ENCODE measurements at places on chromosomes 11 and 22.

GRCh38 chr11:64880240-64881001 lies 2.0 kb upstream of the EHD1 start:
- DNase-seq, result no peak

DNA sequence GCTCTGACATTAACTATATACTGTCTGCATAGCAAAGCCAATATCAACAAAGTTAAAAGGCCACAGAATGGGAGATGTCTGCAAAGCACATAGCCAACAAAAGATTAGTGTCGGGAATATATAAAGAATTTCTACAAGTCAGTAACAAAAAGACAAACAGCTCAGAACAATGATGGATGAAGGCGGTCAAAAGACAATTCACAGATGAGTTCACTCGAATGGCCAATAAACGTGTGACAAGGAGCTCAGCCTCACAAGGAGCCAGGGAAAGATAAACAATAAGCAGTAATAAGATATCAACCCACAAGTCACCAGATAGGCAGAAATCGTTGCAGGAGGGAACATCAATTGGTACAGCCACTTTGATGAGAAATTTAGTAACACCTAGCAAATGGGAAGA lies 106.0 kb upstream of the ISX start:
- DNase-seq, result no peak

- DNase-seq, result peak; percentile 47
Observed at GRCh38 chr11:69075421-69076128, 26.8 kb downstream of the TPCN2 start.

DNA sequence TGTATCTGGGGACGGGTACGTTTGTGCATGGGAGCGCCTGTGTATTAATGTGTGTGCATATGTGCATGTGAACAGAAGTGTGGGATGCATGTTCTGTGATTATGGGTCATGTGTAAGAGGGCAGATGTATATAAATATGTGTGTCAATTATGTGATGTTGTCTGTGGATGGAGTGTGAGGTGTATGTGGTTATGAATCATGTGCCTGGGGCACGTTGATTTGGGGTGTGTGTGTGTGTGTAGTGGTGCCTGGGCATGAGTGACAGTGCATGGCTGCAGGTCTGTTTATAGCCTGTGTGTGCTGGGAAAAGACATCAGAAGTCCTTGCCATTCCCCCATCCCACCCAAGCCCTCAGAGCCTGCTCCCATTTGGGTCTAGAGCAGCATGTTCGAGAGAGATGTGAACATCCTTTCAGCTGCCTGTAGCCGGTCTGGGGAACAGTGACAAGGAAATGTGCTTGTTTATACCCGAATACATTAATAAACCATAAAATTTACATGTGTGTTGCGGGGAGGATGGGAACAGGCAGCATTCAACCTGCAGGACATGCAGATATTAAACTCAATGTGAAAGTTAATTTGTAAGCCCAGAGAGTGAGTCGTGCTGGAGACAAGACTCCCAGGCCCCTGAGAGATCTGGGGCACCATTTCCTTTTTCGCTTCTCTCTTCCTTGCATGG lies 129.0 kb downstream of the NECTIN1 start:
- no peak for DNase-seq

DNA sequence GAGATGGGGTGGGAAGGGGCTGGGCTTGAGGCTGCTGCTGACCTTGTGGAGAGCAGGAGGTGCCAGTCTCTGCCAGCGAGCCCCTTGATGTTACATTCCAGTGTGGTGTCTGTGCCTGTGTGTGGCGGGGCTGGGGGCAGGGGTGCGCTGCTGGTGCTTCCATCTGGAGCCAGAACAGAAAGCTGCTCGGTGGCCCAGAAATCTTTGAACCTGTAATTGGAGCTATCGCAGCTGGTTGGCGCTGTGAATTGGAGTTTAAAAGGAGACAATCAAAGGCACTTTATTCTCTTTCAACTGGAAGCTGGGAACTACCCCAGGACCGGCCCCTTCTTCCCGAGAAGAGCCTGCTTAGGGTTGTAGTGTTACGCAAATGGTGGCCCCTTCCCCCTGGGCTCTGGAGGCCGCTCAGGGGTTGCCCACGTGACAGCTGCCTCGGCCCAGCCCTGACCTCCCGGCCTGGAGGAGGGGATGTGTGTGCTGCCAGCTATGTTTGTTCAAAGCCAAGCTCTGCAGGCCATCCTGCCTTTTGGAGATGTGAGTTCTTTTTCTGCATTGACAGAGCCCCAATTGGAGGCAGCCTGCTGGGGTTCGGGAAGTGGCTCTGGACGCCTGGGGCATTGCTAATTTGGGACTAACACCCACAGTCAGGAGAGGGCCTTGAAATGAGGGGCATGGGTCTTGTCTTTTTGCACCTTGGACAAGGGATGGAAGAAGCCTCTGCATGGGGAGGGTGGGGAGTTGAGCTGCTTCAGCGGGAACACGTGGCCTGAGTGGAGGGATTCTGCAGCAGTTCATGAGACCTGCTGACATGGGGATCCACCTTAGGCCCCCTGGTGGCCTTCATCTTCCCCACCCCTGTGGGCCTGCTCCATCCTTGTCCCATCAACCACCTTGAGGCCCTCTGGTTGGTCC lies 14.0 kb upstream of the ARSA start:
- DNase-seq, result no peak

GRCh38 chr11:65444314-65445051 lies 21.9 kb downstream of the NEAT1 start:
- DNase-seq, result no peak

DNA sequence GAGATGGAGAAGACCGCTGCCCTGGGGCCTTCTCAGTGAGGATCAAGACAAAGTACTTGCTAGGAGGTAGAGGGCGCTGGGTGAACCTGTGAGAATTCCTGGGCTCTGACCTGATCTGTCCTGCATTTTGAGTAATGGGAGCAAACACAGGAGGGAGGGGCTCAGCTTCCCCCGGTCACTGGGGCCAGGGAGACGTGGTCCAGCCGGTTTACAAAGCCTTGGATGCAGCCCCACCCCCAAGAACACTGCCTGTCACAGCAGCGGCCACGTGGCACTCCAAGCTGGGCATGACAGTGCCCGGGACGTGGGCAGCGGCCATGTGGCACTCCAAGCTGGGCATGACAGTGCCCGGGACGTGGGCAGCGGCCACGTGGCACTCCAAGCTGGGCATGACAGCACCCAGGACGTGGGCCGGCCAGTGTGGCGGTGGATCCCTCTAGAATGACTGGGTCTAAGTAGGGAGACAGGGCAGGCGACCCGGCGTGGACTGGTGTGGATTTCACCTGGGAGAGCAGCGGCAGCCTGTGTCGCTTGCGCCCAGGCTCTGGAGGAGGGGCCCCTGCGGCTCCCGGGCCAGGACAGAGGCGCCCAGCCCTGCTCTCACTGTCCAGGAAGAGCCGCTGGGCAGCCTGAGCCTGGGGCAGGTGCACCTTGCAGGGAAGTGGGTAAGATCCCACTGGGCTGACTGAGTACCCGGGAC lies 2.5 kb upstream of the TTLL8 start:
- DNase-seq, result no peak

DNA sequence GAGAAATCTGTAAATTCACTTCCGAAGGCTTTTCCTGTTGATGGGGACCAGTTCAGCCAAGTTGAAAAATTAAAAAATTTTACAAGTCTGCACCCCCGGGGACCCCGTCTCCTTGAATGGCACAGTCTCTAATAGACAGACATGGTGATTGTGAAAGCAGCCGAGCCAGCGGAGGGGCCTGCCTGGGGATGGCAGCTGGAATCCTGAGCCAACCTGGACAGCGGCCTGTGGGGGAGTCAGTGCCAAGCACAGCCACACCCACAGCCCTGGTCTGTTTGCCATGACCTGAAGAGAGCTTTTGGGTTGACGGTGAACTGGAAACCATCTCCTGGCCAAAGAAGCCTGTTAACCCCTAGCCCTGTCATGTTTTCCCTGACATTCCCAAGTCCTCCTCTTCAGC lies 64.7 kb downstream of the PARVG start:
- DNase-seq, result no peak

DNA sequence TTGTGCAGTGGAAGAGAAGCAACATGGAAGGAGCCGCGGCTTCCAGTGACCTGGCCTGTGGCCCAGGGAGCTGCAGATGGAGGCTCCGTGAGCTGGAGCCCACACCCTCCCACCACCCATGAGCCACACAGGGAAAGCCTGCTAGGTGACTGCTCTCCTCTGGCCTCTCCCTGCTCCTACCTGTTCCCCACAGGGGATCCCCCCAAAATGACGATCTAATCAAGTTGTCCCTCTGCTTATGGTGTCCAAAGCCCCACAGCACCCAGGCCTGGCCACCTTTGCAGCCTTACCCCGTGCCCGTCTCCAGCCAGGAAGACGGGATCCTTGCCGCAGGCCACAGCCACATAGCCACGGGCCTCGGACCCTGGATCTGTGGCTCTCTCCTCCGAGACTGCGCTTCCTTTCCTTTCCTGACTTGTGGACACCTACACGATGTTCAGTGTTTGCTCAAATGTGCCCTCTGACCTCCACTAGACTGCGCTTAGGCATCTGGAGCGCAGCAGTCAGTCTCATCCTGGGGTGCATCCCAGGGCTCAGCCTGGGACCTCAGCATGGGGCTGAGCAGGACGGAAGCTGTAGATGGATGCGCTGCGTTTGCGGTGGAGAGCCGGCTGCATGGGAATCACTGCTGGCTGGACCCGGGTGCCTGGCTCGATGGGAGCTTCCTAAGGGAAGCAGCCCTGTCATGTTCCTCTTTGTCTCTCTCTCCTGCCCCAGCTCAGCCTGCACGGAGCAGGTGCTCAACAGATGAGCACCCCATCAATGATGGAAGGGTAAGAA lies 133.3 kb downstream of the ST3GAL4 start:
- DNase-seq, result no peak

GRCh38 chr11:27216270-27217149 lies 146.5 kb downstream of the CCDC34 start:
- no peak for DNase-seq

Measured in anterior cingulate cortex (tissue), 58 donors.